ENCODE measurements at places on chromosomes 1 and 21.

GRCh38 chr1:20665726-20666125 lies 4.6 kb upstream of the DDOST start:
- no peak for DNase-seq

DNA sequence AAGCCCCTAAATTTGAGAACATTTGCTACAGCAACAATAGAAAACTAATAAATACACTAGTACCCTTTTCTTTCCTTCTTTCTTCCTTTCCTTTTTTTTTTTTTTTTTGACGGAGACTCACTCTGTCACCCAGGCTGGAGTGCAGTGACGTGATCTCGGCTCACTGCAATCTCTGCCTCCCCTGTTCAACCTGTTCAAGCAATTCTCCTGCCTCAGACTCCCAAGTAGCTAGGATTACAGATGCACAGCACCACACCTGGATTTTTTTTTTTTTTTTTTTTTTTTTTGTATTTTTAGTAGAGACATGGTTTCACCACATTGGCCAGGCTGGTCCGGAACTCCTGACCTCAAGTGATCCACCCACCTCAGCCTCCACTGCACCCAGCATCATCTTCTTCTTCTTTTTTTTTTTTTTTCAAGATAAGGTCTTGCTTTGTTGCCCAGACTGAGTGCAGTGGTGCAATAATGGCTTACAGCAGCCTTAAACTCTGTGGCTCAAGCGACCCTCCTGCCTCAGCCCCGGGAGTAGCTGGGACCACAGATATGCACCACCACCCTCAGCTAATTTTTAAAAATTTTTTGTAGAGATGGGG lies 19.6 kb upstream of the CBR3 start:
- DNase-seq: no peak

- DNase-seq: peak; percentile 8
Measured at GRCh38 chr1:215526147-215526845, 40.8 kb upstream of the KCTD3 start.

GRCh38 chr21:36915014-36915695 lies 51.3 kb downstream of the HLCS start:
- no peak for DNase-seq

GRCh38 chr1:27464926-27465647 lies 24.9 kb downstream of the WASF2 start:
- DNase-seq: no peak

- no peak for DNase-seq
Measured at GRCh38 chr1:12141163-12141850, 25.5 kb upstream of the TNFRSF1B start.

GRCh38 chr21:41147096-41147978 lies 20.6 kb upstream of the BACE2 start:
- no peak for DNase-seq

DNA sequence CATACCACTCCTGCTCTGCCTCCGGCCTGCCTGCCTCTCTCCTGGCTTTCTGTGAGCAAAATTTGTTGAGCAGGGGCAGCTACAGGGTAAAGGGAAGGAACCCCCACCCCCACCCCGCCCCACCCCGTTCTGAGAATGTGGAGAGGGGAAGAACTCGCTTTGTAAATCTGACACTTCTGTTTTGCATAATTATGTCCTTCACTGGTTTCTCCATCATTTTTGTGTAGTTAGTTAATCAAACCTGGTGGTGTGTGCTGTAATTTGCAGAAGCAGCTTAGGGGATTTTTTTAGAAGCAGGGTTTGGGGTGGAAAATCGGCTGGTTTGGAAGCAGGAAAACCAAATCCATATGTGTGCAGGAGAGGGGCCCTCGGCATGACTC lies 58.1 kb upstream of the TMEM51 start:
- DNase-seq: no peak

- no peak for DNase-seq
Measured at GRCh38 chr1:41160498-41161110, 81.5 kb downstream of the SCMH1 start.

GRCh38 chr1:235953801-235954200 lies 87.1 kb upstream of the LYST start:
- no peak for DNase-seq

DNA sequence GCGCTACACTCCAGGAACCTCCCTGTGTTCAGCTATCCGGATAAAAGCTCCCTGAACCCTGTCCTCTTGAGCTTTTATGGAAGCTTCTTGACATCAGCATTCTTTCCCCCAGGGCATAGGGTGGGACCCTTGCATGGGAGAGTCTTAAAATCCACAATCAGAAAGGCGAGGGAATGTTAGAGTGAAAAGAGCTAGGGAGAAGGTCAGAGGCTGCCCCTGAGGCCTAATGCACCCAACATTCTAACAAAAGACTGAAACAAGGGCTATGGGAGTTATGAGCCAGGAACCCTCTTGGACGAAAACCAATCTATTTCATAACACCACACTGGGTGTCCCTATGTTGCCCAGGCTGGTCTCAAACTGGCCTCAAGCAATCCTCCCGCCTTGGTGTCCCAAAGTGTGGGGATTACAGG lies 36.7 kb downstream of the NEK2 start:
- no peak for DNase-seq

- no peak for DNase-seq
Measured at GRCh38 chr21:29121759-29122158, 8.7 kb upstream of the MAP3K7CL start.

GRCh38 chr21:39923476-39923875 lies 56.2 kb downstream of the PCP4 start:
- no peak for DNase-seq

- no peak for DNase-seq
Measured at GRCh38 chr1:116002781-116003420, 26.6 kb downstream of the SLC22A15 start.

DNA sequence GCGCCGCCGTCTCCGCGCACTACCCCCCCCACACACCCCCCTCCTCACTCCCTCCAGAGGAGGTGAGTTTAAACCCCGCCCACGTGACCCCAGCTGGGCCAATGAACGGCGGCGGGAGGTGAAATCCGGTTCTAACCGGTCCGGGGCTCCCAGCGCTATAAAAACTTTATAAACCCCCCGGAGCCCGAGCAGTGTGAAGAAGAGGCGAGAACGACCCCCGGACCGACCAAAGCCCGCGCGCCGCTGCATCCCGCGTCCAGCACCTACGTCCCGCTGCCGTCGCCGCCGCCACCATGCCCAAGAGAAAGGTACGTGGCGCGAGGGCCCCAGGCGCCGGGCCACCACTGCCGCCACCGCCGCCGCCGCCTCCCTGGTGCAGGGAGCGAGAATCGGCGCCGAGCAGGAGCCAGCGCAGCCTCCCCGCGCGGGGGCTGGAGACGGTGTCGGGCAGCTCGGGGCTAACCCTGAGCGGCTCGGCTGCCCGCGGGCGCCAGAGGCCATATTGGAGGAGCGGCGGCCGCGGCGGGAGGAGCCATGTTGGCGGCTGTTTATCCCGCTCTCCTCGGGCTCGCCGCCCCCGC lies at the start of gene HMGN2:
Gene HMGN2 (plus strand): TSS at position 121 of the 581 bp plus-strand sequence. CDS start 173 bp downstream, at position 294.
- DNase-seq: peak; percentile 73

DNA sequence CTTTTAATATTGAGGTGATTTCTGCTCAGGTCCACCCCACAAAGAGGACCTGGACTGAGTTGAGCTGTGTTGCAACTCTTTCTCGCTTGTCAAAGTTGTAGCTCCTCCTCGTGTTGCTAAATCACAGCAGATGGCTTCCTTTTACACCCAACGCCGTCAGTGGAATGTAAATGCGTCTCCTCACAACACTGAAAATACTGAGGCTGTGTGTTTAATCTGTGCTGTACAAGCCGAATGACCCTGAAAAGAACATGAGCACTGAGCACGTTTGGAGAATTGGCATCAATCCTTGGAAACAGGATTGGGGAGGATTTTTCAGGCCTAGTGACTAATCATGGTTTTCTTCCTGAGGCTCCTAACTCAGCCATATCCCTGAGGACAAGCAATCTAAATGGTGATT lies 196.0 kb downstream of the CRB1 start:
- DNase-seq: no peak

DNA sequence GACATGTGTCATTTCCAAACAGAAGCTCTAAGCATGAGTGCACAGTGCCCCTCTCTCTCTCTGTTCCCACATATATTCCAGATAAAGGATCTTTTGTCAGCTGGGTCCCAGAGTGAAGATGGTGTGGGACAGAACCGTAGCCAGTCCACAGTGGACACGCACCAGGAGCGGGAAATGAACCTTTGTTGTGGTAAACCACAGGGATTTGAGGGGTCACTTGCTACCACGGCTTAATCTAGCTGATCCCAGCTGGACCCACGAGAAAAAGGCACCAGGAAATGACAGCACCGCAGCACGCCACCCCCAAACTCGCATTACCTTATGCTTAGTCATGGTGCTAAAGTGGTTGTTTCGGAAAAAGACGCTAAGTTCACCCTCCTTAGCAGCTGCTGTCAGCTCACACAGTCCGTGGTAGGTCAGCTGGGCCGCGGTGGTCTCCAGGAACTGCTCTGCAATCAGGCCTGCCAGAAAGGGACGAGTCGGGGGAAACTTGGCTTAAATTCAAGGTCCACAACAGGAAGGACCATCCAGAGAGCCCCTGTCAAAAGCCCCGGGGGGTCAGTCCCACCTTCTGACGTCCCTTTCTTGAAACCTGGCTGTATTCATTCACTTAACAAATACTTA lies 7.5 kb downstream of the MINDY1 start:
- DNase-seq: no peak

DNA sequence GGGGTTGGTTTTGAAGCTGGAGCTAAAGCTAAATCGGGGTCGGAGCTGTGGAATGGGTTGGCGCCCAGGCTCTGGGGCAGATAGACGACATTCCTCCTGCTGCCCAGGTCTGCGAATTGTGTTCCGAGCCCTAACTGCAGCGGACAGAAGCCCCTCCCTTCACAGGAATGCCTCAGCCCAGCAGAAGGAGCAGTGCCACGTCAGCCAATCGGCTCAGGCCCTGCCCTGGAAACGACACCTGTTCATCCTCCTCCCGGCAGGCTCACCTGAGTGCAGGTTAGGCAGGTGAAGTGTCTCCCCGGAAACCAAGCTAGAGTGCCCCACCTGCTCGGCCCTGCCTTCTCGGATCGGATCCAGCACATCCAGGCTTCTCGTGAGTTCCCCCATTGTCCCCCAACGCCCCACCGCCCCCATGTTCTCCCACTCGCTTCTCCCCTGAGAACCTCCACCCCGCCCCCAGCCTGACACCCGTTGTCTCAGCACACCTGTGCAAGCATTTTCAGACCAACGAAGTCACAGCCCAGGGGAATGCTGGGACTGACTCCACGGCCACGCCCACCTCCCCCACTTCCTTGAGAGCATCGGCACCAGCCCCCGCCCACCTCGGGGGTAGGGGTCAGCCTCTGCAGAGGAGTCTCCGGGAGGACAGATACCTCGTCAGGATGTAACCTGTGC lies 775 bp downstream of the TMEM125 start:
- DNase-seq: no peak

- DNase-seq: no peak
Measured at GRCh38 chr1:205585169-205585834, 46.5 kb downstream of the ELK4 start.

DNA sequence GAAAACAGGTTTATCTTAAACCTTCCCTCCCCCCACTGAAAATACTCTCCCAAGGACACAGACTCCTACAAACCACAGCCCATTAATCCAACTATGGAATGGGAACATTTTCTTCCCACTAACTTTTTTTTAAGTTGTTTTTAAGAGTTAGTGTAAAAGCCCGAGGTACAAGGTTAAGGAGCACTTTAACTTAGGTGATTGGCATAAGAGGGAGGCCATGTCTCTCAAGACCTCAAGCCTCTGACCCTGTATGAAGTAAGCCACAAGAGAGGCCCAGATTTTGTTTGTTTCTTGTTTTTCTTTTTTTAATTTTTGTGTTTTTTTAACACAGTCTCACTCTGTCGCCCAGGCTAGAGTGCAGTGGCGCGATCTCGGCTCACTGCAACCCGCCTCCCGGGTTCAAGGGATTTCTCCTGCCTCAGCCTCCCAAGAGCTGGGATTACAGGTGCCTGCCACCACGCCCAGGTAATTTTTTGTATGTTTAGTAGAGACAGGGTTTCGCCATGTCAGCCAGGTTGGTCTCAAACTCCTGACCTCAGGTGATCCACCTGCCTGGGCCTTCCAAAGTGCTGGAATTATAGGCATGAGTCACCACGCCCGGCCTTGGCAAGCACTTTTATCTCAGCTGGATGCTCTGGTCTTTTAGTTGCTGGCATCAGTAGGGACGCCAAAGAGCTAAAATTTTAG lies 14.4 kb downstream of the ARMH1 start:
- no peak for DNase-seq

- DNase-seq: no peak
Measured at GRCh38 chr1:51464828-51465227, 54.2 kb downstream of the EPS15 start.

GRCh38 chr1:48576565-48576964 lies 104.6 kb upstream of the SPATA6 start:
- no peak for DNase-seq

GRCh38 chr1:2288311-2288710 lies 60.2 kb downstream of the SKI start:
- DNase-seq: no peak

- DNase-seq: no peak
Measured at GRCh38 chr1:208110296-208110695, 133.9 kb downstream of the PLXNA2 start.

GRCh38 chr1:246091477-246091876 lies 415.6 kb downstream of the SMYD3 start:
- no peak for DNase-seq

- no peak for DNase-seq
Measured at GRCh38 chr1:47676311-47677054, 238.6 kb downstream of the FOXD2 start.

DNA sequence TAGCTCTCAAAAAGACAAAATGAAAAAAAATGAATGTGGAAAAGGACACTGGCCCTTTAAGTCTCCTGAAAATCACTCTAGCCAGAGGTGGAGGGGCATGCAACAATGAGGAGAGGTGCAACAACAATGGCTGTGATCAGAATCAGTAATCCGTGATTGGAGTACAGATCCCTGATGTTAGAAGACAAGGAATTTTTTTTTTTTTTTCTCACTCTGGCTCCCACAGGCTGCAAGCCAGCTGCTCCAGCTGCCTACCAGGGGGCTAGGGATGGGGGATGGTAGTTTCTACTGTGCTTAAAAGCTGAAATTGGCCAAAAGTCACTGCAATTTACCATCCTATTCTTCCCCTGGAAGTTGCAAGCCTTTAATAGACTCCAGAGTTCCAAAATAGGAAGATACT lies 54.5 kb downstream of the STYXL2 start:
- no peak for DNase-seq

DNA sequence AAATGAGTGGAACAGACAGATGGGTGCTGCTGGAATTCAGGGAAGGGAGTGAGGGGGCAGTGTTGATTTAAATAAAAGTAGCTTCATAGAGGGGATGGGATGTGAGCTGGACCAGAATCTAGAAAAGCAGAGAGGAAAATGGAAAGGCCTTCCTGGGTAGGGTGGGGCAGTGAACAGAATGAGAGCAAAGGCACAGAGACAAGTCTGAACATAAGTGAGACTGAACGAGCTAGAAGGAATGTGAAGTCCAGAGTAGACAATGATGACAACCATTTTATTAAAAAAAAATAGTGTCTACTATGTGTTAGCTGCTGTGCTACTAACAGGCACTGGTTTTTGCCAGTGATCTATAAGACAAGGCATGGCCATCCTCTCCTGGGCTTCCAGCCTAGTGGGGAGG lies 36.0 kb downstream of the ELK4 start:
- DNase-seq: no peak

DNA sequence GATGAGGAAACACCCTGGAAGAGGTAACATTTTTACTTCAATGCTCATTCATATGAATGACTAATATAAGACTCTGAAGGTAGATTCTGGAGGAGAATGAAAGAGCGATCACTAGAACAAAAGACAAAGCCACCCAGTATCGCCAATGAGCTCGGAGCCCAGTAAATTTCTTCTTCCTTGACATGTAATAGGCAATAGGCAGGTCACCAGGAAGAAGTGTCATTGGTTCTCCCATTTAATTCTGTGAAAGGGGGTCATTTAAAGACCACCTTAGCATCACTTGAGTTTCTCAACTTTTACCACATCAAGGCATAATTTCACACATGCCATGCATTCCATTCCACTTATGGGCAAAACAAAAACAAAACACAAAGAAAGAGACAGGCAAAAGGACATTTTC lies 7.9 kb downstream of the TNFSF18 start:
- no peak for DNase-seq

Data from GM18507 (cell line).